SHP77 treated with DMSO at 0.1 percent for 48 hours (cell line): ENCODE measurements at places on chromosomes 11 and 22.

- no peak for DNase-seq
Observed at GRCh38 chr11:125564357-125564756, 4.9 kb upstream of the EI24 start.

- DNase-seq = no peak
Observed at GRCh38 chr11:133467686-133468085, 64.6 kb downstream of the OPCML start.

GRCh38 chr11:117669062-117669461 lies 128.0 kb downstream of the DSCAML1 start:
- DNase-seq = no peak

DNA sequence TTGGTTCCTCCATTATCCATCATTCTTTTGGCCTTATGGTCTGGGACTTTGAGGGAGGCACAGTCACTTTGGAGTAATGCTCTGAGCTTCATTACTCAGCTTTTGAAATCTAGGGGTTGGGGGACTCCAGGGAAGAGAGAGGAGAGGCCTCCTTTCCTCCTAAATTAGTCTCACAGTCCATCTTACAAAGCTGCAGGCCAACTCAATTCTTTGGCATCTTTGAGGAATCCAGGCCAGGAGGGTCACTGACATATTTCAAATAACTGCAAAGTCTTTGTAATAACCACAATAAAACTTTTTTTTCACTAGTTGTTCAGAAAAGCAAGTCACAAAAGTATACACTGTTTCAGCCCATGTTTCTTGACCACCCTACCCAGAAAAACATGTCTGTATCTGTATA lies 73.3 kb upstream of the FAR1 start:
- no peak for DNase-seq

GRCh38 chr11:27139742-27140367 lies 99.2 kb downstream of the BBOX1 start:
- no peak for DNase-seq

DNA sequence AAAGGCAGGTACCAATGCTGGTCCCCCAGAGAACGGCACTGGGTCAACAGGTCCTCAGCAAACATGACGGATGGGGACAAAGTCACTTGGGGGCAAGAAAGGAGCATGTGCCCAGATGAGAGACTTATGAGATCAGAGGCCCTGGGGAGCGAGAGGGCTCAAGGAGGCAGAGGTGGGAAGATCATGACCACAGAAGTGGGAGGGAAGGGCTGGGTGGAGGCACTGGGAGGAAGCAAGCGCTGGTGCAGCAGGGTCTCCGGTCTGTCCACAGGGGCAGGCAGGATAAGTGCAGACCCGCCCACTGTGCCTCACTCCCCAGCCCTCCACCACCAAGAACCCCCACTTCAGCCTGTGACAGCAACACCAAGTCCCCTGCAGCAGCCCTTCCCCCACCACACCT lies 10.9 kb downstream of the ELFN2 start:
- no peak for DNase-seq

DNA sequence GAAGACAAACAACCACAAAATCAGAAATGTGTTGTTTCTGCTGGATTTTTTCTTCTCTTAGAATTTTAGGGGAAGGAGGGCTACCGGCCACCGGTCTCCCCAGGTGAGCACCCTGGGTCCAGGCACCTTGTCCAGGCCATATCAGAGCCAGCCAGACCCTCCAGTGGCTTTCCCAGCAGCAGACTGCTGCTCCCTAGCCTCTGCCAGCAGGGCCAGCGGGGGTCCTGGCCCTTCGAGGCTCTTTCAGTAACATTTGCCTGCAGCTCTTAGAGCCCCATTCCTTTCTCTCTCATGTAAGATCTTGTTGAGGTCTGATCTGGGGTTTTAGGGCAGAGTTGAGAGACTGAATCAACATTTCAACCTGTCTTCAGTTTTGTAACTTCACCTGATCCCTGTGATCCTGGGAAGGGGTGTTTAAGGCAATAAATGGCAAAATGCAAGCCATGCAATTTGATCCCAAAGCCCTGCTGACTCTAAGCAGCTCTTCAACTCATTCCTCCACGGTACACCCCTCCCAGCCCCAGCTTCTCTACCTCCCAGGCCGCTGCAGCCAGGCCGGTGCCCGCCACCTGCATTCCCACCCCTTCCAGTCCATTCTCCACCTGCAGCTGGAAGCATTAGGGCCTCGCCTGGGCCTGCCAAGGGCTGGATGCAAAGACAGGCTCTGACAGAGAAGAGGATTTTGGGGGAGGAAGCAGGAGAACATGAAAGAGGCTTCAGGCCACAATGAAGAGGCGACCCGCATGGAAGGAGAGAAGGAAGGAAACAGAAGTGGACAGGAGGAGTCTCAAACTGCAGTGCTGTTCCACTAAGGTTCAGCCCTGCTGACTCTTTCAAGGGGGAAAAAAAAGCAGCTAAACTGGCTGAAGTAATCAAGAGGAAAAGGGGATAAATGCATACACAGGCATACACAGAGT lies 113.0 kb upstream of the FGF3 start:
- no peak for DNase-seq

DNA sequence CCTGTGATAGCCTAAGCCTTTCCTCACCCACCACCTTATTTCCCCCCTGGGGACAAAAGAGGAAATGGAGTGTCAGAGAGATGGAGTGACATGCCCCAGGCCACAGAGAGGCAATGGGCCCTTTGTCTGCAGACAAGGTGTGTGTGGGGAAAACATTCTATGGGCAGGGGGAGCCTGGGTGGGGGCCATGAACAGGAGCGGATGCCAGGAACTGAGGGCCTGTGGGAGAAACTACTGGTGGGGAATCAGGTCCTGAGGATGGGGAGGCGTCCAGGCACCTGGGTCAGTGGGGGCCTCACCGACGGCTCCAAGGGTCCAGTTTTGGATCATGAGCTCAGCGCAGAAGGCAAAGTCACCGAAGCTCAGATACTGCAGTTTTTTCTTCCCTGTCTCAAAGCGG lies 3.0 kb downstream of the FIBP start:
- DNase-seq = no peak

GRCh38 chr22:50691521-50691920 lies 18.9 kb downstream of the SHANK3 start:
- peak; percentile 1 for DNase-seq

DNA sequence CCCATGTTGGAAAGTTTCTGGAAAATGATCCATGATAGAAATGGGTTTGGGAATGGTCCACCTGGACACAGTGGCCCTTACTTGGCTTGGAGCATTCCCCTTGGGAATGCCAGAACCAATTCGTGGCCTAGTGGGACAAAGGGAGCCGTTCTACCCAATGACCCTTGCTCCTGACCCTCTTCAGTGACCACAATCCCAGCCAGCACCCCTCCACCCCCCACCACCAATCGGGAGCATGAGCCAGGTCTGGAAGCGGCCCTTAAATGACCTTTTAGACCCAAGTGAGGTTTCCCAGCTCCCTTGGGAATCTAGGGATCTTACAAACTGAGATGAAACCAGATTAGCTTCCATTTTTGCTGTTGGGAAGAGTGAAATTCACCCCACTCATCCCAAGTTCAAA lies 51.3 kb upstream of the CDON start:
- no peak for DNase-seq

DNA sequence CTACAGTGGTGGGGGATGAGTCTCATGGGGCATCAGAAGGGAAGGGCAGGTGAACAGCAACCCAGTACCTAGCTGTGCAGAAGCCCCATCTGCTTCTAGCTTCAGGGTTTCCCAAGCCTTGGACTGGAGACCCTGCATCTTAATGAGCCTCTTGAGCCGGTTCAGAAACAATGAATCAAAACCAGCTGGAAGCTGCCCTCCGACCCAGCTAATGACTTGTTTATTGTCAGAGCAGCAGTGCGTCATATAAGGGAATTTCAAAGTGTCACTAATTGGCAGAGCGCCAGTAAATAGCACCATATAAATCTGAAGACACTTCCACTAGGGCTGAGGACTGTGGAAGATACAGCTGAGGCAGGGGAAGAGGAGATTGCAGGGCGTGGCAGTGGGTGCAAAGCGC lies 57.5 kb downstream of the RPUSD4 start:
- DNase-seq = no peak

DNA sequence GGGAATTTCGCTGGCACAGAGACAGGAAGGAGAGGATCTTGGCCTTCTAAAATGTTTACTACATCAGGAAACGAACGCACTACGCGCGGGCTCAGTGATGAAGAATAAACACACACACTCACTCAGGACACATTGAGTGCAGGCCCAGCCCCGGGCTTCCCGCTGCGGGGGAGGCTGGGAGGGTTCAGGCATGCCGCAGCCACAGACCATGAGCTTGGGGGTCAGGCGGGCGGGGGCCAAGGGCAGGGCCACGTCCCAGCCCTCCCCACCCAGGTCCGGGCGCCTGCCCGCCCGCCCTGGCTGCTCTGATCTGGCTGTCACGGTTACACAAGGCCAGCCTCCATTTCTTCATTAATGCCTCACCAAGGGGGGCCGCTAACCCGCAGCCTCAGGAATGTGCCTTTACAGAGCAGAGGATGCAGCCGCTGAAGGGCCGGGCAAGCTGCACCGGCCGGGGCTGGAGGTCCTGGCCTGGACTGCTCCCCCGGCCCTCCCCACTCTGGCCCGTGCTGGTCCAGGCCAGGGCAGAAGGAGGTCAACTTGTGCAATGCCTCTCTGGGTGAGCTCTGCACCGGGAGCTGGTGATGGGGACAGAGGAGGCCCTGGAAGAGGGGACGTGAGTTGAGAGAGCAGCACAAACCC lies 41.7 kb downstream of the IGF2 start:
- no peak for DNase-seq

- no peak for DNase-seq
Observed at GRCh38 chr11:123653827-123654565, 428 bp downstream of the SCN3B start.

DNA sequence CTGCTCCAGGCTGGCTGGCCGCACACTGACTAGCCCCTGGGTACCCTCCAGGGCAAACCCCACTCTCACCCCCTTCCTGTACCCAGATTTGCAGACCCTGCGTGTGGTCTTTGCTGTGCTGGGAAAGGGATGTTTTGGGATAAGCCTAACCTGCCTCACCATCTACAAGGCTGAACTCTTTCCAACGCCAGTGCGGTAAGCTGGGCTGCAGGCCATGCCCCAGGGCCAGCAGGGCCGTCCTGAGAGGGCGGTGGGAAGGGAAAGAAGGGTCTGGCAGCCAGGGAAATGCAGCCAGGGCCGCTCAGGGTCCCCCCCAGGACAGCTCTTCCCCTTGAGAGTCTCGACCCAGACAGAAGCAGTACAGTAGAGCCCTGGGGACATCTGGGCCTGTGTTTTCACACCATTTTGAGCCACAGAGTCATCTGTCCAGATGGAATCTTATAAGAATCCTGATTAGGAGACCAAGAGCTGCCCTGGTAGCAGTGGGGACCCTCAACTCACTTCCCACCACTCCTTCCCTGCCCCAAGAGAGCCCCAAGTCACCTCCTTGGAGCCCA lies 22.4 kb upstream of the SLC22A12 start:
- DNase-seq = no peak

- peak; percentile 9 for DNase-seq
Observed at GRCh38 chr22:37544955-37545702, 15.2 kb upstream of the CDC42EP1 start.

- no peak for DNase-seq
Observed at GRCh38 chr11:255816-256215, 19.0 kb downstream of the PSMD13 start.

DNA sequence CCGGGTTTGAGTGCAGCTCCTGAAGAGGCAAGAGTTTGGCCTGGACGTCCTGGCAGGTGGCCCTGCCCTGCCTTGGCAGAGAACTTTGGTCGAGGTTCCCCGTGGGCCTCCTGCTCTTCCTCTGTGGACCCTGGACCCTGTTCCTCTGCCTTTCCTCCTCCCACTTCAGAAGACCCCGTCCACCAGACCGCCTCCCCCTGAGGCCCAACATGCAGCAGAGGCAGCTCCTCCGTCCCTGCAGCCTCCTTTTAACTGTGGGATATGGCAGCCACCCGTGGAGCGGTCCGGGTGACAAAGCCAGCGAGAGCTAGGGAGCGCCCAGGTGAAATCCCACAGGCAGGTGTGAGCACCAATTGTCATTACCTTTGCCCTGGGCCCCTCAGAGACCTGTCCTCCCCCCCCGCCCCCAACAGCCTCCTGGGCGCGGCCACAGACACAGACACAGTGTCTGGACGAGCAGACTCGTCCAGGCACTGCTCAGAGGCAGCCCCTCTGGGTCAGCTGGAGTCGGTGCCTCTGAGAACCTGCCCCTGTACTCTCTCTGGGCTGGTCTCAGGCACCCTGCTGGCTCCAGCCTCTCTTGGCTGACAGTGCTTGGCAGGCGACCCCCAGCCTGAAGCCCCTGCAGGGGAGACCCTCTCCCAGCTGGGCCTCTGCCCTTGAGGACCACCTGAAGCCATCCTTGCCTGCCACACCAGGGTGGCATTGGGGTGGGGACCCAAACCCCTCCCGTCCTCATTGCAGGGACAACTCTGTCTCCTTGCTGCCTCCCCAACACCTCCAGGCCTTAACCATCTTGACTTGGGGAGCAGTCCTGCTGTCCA lies 4.1 kb upstream of the PTDSS2 start:
- no peak for DNase-seq

GRCh38 chr11:27894552-27894951 lies 194.3 kb upstream of the BDNF start:
- DNase-seq = no peak
